ENCODE measurements at places on chromosomes 1 and 21.

- DNase-seq, result no peak
Measured at GRCh38 chr1:243705585-243705984, 144.5 kb downstream of the AKT3 start.

GRCh38 chr1:93683234-93683633 lies 1.6 kb upstream of the BCAR3 start:
- no peak for DNase-seq

DNA sequence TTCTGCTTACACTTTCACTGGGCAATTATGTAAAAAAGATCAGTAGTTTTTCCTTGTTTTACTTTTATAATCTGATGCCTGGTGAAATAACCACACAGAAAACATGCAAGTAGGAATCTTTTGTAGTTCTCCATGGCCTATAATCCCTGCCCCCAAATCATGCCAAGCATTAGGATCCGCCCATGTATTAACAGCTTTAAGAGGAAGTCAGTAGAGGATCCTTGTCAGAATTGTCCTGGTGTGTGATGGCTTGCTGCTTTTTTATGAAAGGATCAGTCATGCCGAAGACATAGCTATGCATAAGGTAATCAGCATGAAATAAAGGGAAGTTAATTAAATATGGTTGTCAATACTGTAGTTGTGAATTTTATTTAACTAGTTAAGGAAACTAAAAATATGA lies 20.0 kb downstream of the ADGRL2 start:
- DNase-seq, result no peak

GRCh38 chr1:55555956-55556725 lies 341.0 kb upstream of the USP24 start:
- DNase-seq, result no peak

DNA sequence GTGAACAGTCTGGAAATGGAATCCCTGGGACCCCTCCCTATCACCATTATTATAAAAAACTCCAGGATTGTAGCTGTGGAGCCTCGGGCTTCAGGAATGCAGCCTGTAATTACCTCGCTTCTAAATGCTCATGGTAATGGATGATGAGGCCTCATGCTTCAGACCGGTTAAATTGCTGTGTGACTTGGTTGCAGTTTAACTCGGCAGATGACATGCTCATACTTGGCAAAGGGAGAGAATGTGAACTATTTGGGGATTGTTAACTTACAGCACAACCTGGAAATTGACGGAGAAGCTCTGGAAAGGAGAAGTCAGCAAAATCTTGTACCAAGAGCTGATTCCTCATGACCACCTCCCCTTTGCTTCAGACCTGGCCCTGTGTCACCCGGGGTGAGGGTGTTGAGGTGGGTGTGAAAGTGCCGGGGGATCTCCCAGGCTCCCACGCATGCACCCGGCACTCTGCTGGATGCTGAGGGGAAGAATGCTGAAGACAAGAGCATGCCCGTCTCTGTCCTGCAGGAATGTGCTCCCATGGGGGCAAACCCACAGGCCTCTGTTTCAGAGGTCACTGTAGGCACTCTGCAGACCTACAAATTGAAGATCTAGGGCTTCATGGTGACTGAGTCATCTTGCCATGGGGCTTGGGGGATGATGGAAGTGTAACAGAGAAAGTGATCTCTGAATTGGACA lies 364.8 kb downstream of the RPS6KC1 start:
- DNase-seq, result no peak

All from stimulated activated CD8-positive, alpha-beta memory T cell treated with anti-CD3 and anti-CD28 coated beads, Interleukin-7, amount 100 ng/mL, for 48 hours (primary cell).